ENCODE measurements at places on chromosomes 13 and 19.
A peak's percentile ranks its signal among the peaks of the same experiment; 100 is the strongest.

DNA sequence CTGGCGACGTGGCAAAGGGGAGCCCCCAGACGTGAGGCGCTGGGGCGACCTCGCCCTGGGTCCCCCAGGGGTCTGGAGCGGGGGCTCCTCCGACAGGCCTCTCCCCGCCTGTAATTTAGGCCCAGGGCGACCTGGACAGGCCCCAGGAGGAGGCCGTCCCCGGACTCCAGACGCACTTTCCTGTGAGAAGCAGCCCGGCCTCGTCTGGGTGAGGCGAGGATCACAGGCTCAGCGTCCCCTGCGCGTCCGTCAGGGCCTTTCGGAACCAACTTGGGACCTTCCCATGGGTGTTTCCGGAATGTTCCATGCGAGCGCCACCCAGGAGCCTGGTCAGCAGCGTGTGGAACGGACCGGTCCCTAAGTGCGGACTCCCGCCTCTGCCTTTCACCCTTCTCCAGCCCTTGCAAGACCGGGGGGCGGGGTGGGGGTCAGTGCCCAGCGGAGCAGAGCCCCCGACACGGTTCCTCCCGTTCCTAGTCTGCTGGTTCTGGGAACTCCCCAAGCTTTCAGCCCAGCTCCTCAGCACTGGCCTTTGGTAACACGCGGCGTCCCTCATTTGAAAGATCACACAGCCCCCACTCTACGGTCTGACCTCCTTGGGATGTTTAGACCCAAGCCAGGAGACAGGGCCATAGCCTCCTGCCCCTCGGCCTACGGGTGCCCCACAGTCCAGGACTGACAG lies 1.1 kb upstream of the GRTP1 start:
- no peak for DNase-seq

- no peak for DNase-seq
These were observed 5.9 kb downstream of the SLC1A5 start for GRCh38 chr19:46782355-46783019.

DNA sequence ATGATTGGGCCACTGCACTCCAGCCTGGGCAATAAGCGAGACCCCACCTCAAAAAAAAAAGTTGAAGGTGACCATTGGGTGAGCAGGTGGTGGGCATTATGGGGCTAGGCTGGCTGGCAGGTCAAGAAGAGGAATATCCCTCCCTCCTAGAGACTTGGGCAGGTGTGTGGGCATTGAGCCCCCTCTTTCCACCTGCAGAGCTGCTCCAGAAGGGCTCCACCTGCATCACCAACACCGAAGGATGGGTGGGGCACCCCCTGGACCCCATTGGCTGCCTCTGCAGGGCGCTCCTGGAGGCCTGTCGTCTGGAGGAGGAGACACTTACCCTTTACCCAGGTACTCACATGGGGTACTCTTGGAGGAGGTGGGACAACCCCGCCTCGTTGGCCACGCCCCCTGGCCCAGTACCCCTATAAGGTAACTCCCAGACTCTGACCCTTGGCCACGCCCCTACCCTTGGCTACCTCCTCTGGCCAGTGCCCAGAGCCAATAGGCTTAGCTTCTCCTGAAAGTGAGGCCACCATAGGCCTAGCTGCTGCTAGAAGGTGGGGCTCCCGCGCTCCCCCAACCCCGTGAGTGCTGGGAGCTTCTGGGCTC lies 21.9 kb downstream of the ZSWIM4 start:
- no peak for DNase-seq

GRCh38 chr19:6809262-6809661 lies 36.8 kb downstream of the VAV1 start:
- DNase-seq: no peak

DNA sequence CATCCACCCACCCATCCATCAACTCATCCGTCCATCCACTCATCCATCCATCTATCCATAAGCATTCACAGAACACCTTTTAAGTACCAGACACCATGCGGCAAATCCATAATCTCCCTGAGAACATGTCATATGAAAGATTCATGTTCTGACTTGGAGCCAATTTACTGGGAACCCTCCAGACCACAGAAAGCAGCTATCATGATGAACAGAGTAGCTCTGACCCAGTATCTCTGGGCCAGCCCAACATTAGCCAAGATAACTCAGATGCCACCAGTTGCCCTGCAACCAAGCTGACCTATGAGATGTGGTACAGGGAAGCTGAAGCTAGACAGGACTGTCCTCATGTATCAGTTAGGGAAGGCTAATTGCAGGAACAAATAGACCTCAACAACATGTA lies 51.3 kb downstream of the ALOX5AP start:
- DNase-seq: no peak

- no peak for DNase-seq
These were observed 29.4 kb upstream of the FBXL3 start for GRCh38 chr13:77056382-77056781.

GRCh38 chr13:110186231-110186855 lies 120.6 kb downstream of the COL4A1 start:
- DNase-seq: no peak

- no peak for DNase-seq
These were observed 64.3 kb downstream of the TBC1D4 start for GRCh38 chr13:75417656-75418055.

DNA sequence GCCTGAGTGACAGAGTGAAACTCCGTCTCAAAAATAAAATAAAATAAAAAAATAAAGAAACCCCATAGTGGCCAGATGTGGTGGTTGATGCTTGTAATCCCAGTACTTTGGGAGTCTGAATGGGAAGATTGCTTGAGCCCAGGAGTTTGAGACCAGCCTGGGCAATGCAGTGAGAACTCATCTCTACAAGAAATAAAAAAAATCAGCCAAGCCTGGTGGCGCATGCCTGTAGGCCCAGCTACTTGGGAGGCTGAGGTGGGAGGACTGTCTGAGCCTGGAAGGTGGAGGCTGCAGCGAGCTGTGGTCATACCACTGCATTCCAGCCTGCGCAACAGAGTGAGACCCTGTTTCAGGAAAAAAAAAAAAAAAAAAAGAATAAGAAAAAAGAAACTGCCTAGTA lies 53.8 kb downstream of the ZNF627 start:
- DNase-seq: no peak

DNA sequence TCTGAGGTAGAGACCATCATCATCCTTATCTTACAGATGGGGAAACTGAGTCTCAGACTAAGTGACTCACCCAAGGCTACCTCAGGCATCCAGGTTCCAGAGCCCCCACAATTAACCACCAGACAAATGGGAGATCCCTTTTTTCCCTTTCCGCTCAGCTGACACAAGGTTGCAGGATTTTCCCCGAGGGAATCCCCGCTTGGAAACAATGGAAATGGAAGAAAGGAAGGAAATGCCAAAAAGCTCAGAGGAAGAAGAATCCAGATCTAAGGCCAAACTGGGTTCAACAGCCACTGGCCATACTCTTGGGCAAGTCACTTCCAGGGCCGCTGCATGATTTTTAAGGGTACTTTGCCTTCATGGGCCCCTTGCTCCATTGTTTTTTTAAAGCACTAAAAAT lies 1.6 kb downstream of the ZNF71 start:
- no peak for DNase-seq

- no peak for DNase-seq
These were observed 463.4 kb downstream of the DIAPH3 start for GRCh38 chr13:59700281-59700680.

GRCh38 chr13:24654741-24655140 lies 25.5 kb upstream of the ATP12A start:
- no peak for DNase-seq

GRCh38 chr13:32659736-32660135 lies 73.5 kb downstream of the PDS5B start:
- no peak for DNase-seq

DNA sequence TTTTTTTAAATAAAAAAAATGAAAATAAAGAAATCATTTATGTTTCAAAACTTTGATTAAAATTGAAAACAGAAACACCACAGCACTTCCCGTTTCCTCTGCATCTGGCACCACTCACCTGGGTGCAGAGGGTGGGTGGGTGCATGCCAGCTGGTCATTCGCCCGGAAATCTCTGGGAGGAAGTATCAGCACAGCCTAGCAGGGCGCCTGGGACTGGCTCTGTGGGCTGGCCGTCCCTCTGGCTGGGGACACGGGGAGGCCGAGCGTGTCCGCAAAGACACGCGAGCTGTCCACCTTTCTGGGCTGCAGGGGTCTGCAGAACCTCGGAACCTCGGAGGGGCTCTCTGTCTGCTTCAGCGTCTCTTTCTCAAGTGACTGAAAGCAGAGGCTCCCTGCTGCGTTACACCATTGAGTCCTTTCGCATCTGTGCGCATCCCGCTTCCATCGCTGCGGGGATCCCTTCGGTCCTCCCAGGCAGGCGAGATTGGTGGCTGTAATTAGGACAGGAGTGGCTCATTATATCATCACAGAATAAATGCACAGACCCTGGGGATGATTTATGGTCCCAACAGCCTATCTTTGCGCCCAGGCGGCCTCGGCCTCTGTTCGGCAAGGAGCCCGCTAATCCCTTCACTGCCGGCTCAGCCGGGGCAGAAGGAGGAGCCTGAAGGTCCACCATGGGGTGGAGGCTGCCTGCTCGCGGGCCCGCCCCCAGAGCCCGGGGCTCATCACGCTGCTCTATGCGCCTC lies 17.2 kb downstream of the CRTC1 start:
- peak; percentile 74 for DNase-seq

DNA sequence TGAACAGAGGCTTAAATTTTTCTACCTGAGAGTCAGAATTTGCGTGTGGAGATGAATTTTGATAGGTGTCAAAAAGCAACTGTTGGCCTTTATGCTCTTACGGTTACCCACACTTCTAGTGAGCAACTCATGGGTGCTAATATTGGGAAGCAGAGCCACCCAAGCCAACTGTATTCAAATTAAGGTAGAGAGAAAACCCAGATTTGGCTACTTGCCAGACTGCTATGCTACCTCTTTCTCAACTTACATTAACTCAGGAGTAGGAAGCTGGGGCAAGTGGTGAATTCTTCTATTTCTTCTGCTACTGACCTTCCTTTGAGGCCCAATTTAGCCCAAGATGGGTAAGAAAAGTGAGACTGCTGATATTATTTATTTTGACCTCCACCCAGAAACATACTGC lies 83.9 kb downstream of the OLFM4 start:
- DNase-seq: no peak

All from activated naive CD4-positive, alpha-beta T cell treated with anti-CD3 and anti-CD28 coated beads, Interleukin-2, amount 50 U/mL, for 72 hours (primary cell).